NCI-H1694 (cell line): ENCODE measurements at places on chromosomes 4 and X.

DNA sequence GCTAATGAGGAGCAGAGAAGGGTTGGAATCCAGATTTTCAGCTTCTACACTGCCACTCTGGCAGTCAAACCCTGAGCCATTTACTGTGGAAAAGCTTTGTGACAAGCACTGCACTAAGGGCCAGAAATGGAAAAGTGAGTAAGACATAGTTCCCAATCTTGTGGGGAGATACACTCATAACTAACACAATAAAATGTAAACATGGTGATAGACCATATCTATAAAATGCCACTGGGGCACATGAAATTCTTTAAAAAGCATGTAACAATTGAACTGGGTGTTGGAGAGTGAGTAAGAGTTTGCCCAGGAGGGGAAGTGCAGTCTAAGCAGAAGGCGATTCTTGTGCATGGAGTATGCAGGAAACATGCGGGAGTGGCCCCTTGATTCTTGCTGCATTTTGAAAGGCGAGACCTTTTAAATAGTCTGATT lies 32.0 kb upstream of the ANXA5 start:
- DNase-seq = no peak

DNA sequence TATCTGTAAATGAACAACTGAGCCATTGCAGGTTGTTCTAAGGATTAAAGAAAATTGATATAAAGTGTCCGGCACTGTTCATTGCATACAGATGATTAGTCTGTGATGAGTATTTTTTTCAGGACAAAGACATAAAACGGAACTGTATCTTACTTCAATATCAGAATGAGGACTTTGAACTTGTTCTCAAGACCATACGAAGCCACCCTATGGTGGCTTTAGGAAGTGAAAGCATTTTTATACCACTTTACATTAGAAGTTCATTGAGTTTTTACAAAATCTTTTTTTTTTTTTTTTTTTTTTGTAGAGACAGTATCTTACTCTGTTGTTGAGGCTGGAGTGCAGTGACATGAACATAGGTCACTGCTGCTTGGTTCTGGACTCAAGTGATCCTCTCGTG lies 45.2 kb upstream of the TRIM2 start:
- no peak for DNase-seq

GRCh38 chrX:11461201-11462001 lies 168.2 kb downstream of the AMELX start:
- DNase-seq = no peak

- no peak for DNase-seq
Measured at GRCh38 chr4:111330786-111331185, 707.9 kb upstream of the PITX2 start.

DNA sequence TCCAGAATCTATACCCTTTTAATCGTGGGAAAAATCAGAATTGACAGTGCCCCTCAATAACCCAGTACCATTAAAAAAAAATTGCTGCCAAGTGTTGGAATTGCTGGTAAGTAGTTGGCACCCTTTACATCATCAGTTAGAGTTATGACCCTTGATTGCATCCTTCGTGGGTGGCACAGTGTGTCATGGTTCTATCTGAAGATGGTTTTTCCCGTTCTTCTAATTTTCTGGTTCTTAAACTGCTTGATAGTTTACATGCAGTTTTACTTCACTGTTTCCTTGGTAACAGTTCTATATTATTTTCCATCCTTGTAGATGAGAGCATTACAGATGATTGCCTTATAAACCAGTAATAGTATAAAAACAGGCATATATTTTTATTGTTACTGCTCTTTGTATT lies 3.2 kb downstream of the FRMPD4 start:
- DNase-seq = no peak

DNA sequence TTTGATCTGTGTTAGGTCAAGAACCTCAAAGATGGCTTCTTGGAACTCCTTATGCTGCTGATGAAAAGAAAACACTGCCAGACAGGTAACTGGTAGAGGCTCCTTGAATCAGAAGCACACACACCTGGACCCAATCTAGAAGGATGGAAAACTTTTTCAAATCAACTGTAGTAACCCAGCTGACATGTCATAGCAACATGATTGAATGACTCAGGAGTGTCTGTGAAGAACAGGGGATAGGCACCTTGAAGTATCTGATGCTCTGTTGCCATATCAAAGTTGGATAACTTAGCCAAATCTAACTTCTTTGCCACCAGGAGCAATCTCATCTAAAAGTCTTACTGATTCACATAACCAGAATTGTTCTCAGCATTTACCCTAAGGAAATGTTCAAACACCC lies 98.8 kb downstream of the ELOVL6 start:
- no peak for DNase-seq

- no peak for DNase-seq
Measured at GRCh38 chrX:23557070-23557469, 110.2 kb upstream of the PRDX4 start.

DNA sequence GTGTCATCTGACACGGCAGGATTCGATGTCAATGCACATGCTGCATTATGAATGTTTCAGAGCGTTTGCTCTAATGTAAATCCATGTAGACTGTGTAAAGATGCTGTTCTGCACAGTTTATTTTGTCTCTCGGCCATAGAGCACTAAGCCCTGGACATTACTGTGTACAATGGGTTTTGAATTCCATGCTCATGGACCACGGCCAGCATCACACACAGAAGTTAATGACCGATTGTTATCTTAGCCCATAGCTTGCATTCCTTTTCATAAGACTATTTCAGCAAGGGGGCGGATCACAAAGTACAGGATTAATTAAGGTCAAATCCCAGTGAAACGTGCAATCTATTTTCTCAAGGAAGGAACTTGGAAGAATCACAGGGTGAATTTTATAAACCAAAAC lies 286.1 kb upstream of the TENM3 start:
- DNase-seq = no peak

- DNase-seq = peak; percentile 1
Measured at GRCh38 chr4:151304755-151305154, 20.6 kb downstream of the SH3D19 start.

DNA sequence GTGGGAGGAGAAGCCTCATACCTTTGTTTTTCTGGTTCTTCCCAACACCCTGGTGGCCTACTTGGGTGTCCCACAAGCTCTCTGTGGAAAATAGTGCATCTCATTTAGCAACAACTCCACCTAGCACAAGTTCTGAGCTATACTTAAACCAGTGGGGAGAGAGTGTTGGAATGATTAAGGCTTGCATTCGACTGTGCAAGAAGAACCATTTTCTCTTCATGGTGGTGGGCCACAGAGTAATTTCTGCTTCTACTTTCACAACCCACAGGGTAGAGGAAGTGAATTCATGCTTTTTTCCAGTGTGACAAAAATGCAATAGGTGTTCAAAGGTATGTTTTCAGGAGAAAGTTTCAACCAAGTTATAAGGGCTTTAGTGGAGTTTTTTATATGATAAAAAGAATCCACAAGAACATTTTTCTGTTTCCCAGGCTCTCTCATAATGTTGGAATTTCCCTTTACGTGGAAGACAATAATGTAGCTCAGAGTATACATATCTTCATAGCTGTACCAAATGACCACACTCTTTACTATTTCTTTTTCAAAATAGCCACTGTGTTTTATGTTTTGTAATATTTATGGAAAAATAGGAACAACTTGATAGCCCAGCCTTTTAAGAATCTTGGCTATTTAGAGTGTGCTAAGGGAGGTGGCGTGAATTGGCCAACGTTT lies 80.3 kb upstream of the HHIP start:
- DNase-seq = no peak
